Activated naive CD8-positive, alpha-beta T cell treated with anti-CD3 and anti-CD28 coated beads, Interleukin-2, amount 10 ng/mL, durations not matched to agents 7 days and 5 days (primary cell): ENCODE measurements at places on chromosomes 4 and X. TPM values are rescaled to one million over a fixed set of nuclear protein-coding genes. Genes with fewer than 3 reads are reported as not detected.
A peak's percentile ranks its signal among the peaks of the same experiment; 100 is the strongest.

- H3K27me3 ChIP-seq: no peaks in the 10 kb centered on the region
- peak overlapping the region; percentile 82 for H3K4me3 ChIP-seq
- peaks cover 5% of the 10 kb centered on the region for H3K36me3 ChIP-seq
- H3K4me1 ChIP-seq: peaks cover 25% of the 10 kb centered on the region
- DNase-seq: no peak
- H3K27ac ChIP-seq: peak overlapping the region; percentile 73
Measured at GRCh38 chrX:104166735-104167436, 633 bp downstream of the FAM199X start.

- no peak for DNase-seq
- peak overlapping the region; percentile 95 for H3K4me3 ChIP-seq
- no peaks in the 10 kb centered on the region for H3K27me3 ChIP-seq
Measured at GRCh38 chrX:47145395-47146120, 537 bp downstream of the RBM10 start.

- H3K4me3 ChIP-seq: no peak overlapping the region
- H3K4me1 ChIP-seq: no peaks in the 10 kb centered on the region
- no peaks in the 10 kb centered on the region for H3K36me3 ChIP-seq
- H3K27ac ChIP-seq: no peak overlapping the region
- DNase-seq: no peak
Measured at GRCh38 chrX:670645-671044, 40.1 kb downstream of the SHOX start.

DNA sequence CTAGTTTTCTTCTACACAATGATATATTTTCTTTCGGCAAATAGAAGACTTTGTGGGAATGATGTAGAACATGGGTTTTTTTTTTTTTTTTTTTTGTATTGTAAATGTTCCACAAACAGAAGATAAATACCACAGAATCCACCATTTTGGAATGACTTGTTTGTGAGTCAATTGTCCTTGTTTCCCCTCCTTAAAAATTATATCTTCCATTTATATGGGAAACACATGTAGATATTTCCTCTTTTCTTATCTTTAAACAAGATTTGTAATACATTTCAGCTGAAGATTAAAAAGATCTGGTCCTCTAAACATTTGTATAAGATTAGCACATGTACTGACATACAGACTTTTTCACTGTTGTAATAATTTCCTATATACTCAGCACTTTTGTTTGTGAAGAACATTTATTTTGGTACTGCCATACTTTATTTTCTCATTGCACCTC lies 304.6 kb downstream of the SPRY1 start:
- no peak overlapping the region for H3K4me3 ChIP-seq
- DNase-seq: no peak
- H3K27me3 ChIP-seq: peaks cover 3% of the 10 kb centered on the region
- no peaks in the 10 kb centered on the region for H3K4me1 ChIP-seq
- no peaks in the 10 kb centered on the region for H3K36me3 ChIP-seq

DNA sequence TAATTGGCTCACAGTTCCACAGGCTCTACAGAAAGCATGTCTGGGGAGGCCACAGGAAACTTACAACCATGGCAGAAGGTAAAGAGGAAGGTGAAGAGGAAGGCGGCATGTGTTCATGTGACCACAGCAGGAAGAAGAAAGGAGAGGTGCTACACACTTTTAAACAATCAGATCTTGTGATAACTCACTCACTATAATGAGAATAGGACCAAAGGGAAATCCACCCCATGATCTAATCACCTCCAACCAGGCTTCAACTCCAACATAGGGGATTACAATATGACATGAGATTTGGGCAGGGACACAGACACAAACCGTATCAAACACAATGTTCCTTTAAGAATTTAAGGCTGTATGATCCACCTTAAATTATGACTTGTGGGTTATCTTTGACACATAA lies 10.5 kb upstream of the PGM2 start:
- H3K27me3 ChIP-seq: peaks cover 5% of the 10 kb centered on the region
- H3K4me1 ChIP-seq: peaks cover 18% of the 10 kb centered on the region
- H3K4me3 ChIP-seq: peak overlapping the region; percentile 75
- peaks cover 4% of the 10 kb centered on the region for H3K36me3 ChIP-seq

GRCh38 chr4:23237771-23238170 lies 545.0 kb downstream of the GBA3 start:
- no peak for DNase-seq
- no peaks in the 10 kb centered on the region for H3K36me3 ChIP-seq
- no peaks in the 10 kb centered on the region for H3K4me1 ChIP-seq
- H3K4me3 ChIP-seq: no peak overlapping the region

GRCh38 chr4:40971338-40971737 lies 221.6 kb downstream of the NSUN7 start:
- H3K4me3 ChIP-seq: no peak overlapping the region
- no peak for DNase-seq
- peaks cover 20% of the 10 kb centered on the region for H3K27me3 ChIP-seq

DNA sequence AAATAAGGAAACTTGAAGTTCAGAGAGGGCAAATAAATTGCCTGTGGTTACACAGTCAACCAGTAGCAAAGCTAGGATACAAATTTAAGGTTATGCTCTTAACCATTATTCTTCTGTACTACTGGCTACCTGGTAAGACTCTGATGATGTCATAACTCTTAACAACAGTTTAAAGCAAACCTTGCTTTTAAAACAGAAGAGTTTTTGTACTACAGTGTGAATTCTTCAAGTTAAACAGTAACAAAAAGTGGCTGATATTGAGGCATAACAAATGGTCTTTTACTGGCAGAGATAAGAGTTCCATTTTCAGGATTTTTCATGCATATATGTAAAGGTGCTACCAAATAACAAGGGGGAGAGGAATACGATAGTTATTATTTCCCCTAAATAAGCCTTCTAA lies 23.4 kb downstream of the TAB3 start:
- DNase-seq: no peak
- peaks cover 1% of the 10 kb centered on the region for H3K4me1 ChIP-seq
- peaks cover 4% of the 10 kb centered on the region for H3K36me3 ChIP-seq
- H3K27ac ChIP-seq: no peak overlapping the region
- H3K4me3 ChIP-seq: no peak overlapping the region

DNA sequence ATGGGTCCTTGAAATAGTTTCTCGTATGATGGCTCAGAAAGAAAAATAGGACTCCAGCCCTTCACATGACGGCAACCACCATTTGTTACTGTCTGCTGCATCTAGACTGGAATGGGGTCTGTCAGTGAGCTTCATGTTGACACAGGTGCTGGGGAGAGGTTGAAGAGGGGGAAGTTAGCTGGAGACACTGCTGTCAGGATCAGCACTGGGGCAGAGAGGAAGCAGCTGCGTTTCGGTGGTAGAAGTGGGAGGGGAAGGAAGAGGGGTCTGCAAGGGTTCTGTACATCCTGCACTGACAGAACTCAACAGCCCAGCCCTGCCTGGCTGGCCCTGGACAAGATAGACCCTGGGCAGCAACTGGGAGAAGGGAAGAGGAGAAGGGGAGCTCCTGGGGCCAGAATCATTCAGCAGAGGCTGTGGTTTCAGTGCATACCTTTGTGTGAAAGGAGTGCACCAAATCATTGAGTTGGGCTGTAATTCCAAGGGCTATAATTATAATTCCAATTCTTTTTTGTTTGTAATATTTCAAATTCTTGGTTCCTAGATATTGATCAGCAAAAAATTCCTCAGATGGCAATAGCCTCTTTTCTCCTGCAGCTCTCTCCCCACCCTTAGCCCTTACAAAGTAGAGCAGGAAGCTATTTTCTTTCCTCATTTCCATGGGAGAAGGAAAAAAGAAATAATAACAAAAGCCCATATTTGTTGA lies 119.4 kb upstream of the C1GALT1C1 start:
- H3K27ac ChIP-seq: peak overlapping the region; percentile 77
- DNase-seq: no peak
- peaks cover 5% of the 10 kb centered on the region for H3K36me3 ChIP-seq
- peak overlapping the region; percentile 38 for H3K4me3 ChIP-seq
- peaks cover 17% of the 10 kb centered on the region for H3K4me1 ChIP-seq

- H3K4me1 ChIP-seq: peaks cover 2% of the 10 kb centered on the region
- H3K27me3 ChIP-seq: peaks cover 48% of the 10 kb centered on the region
- H3K27ac ChIP-seq: no peak overlapping the region
- no peaks in the 10 kb centered on the region for H3K36me3 ChIP-seq
- H3K4me3 ChIP-seq: peak overlapping the region; percentile 8
Measured at GRCh38 chr4:25088093-25088952, 57.6 kb upstream of the LGI2 start.

GRCh38 chrX:27598312-27598711 lies 8.2 kb downstream of the DCAF8L2 start:
- H3K27ac ChIP-seq: no peak overlapping the region
- H3K4me3 ChIP-seq: no peak overlapping the region
- H3K36me3 ChIP-seq: no peaks in the 10 kb centered on the region
- no peaks in the 10 kb centered on the region for H3K4me1 ChIP-seq

- no peaks in the 10 kb centered on the region for H3K4me1 ChIP-seq
- no peak overlapping the region for H3K4me3 ChIP-seq
- H3K27me3 ChIP-seq: no peaks in the 10 kb centered on the region
- H3K27ac ChIP-seq: no peak overlapping the region
Measured at GRCh38 chr4:37538931-37539330, 147.2 kb downstream of the RELL1 start.

- no peak overlapping the region for H3K27ac ChIP-seq
- no peaks in the 10 kb centered on the region for H3K4me1 ChIP-seq
- no peaks in the 10 kb centered on the region for H3K27me3 ChIP-seq
- no peak overlapping the region for H3K4me3 ChIP-seq
- DNase-seq: no peak
- H3K36me3 ChIP-seq: no peaks in the 10 kb centered on the region
Measured at GRCh38 chr4:5524446-5525299, 183.7 kb downstream of the EVC2 start.

GRCh38 chr4:168847771-168848502 lies 162.1 kb downstream of the CBR4 start:
- no peak overlapping the region for H3K27ac ChIP-seq
- peak overlapping the region; percentile 36 for H3K4me3 ChIP-seq
- peaks cover 11% of the 10 kb centered on the region for H3K4me1 ChIP-seq
- H3K27me3 ChIP-seq: peaks cover 18% of the 10 kb centered on the region
- H3K36me3 ChIP-seq: no peaks in the 10 kb centered on the region

GRCh38 chrX:147226801-147227200 lies 412.3 kb upstream of the CXorf51A start:
- H3K36me3 ChIP-seq: no peaks in the 10 kb centered on the region
- H3K4me1 ChIP-seq: no peaks in the 10 kb centered on the region
- no peaks in the 10 kb centered on the region for H3K27me3 ChIP-seq
- H3K27ac ChIP-seq: no peak overlapping the region

DNA sequence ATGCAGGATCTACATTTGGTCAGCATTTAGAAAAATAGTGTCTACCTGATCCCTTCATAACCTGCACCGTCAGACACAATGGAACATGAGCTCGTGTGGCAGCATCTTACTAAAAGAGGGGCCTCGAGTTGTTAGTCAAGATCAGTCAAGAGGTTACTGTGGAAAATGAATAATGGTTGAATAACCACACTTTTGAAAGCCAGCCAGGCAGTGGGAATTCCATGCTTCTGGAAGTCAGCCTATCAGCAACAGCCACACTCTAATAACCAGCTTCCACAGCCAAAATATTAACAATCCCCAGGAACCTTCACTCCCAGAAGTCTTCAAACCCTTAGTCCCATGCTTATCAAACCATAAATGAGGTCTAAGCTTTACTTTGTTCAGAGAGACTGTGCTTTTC lies 234.3 kb downstream of the HS3ST1 start:
- H3K27me3 ChIP-seq: peaks cover 4% of the 10 kb centered on the region
- no peak overlapping the region for H3K27ac ChIP-seq
- no peaks in the 10 kb centered on the region for H3K36me3 ChIP-seq
- H3K4me1 ChIP-seq: peaks cover 8% of the 10 kb centered on the region
- DNase-seq: no peak

The PNMA6A gene
- 0.97 TPM for total RNA-seq

The TLR10 gene
- 0.26 TPM for total RNA-seq

The PPBP gene
- not detected for total RNA-seq

The F8A2 gene
- not detected for total RNA-seq

The BEX1 gene
- total RNA-seq: not detected

The NCAPG gene
- 66.6 TPM for total RNA-seq

The GIMD1 gene
- not detected for total RNA-seq

The NWD2 gene
- not detected for total RNA-seq

The RAI2 gene
- total RNA-seq: not detected

The HTR2C gene
- not detected for total RNA-seq
